Inflammatory macrophage treated with lipopolysaccharide for 1 hour (primary cell): ENCODE measurements at places on chromosomes 6 and 20.

DNA sequence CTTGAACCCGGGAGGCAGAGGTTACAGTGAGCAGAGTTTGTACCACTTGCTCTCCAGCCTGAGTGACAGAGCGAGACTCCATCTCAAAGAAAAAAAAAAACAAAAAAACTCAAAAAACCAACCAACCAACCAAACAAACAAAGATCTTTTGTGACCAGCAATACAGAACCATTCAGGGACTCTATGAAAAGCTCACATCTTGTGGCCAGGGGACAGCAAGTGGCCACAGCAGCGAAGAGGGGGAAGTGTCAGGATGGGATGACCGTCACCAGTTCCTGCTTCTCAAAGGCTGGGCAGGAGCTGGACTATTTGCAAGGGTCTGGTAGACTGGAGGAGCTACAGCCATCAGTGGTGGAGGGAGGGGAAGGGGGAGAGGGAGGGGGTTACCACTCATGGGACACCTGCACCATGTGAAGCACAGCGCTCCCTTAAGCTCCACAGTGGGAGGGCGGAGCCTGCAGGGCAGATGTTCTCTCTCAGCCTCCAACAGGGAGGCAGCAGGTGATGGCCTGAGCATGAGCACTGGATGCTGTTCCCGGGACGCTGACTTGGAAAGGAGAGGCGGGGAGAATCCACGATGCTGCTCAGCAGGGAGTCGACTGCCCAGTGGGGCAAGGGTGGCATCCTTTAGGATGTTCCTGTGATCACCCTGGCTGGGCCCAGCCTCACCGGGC lies 19.7 kb upstream of the ULBP3 start:
- DNase-seq, result no peak

GRCh38 chr6:38957426-38957825 lies 91.2 kb upstream of the GLP1R start:
- DNase-seq, result no peak

DNA sequence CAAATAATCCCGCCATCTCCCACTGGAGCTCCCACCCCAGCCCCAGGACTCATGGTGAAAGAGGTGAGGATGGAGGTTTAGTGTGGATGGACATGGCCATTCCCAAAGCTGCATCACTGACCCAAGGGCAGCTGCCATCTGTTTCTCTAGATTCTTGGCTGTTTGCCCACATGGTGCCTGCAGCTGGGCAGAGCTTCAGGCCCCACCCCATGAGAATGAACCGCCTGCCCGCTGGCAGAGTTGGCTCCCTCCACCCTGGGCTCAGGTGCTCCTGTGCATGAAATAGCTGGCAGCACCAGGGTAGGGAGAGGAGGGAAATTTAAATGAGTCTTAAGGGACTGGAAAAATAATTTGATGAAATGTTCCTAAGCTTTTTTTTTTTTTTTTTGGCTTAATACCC lies 17.4 kb downstream of the SCML4 start:
- no peak for DNase-seq

DNA sequence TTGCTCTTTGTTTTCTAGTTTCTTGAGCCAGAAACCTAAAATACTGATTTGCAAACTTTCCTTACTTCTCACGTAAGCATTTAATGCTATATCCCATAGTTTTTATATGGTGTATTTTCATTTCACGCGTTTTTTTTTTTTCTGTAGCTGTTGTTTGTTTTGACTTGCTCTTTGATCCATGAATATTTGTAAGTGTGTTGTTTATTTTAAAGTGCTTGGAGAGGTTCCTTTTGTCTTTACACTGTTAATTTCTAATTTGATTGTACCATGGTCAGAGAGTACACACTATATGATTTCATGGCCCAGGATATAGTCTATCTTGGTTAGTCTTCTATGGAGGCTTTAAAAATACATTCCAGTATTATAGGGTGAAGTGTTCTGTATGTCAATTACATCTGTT lies 84.8 kb upstream of the RNF217 start:
- no peak for DNase-seq

- no peak for DNase-seq
Measured at GRCh38 chr6:7132398-7133035, 24.8 kb downstream of the RREB1 start.

DNA sequence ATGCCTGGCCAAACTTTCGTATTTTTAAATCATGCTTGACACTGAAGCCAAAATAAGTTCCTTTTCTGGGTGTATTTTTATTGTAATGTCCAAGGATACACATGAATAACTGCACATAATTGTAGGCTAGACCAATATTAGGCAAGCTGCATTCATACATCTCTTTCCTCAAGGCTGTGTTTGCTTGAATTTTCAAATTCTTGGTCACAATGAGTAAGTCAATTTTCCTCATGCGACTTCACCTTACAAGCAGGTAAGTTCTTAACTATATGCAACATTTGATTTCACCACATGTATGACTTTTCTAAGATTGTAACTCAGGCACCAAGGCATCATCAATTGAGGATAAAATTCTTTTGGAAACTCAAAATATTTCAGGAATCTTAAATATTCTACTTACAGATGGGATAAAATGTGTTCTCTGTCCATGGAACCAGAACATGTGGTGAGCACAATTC lies 112.4 kb upstream of the ZNF217 start:
- DNase-seq, result no peak

GRCh38 chr6:100116411-100117194 lies 122.6 kb upstream of the MCHR2 start:
- peak; percentile 22 for DNase-seq

GRCh38 chr6:148157841-148158240 lies 184.8 kb upstream of the SASH1 start:
- no peak for DNase-seq

GRCh38 chr6:25172819-25173218 lies 106.4 kb upstream of the CARMIL1 start:
- DNase-seq, result no peak

- DNase-seq, result no peak
Measured at GRCh38 chr6:11424395-11425034, 113.0 kb upstream of the TMEM170B start.

GRCh38 chr6:160000280-160000704 lies 31.4 kb downstream of the IGF2R start:
- no peak for DNase-seq
